ENCODE measurements at places on chromosomes 12 and 14.

- H3K4me3 ChIP-seq = no peak overlapping the region
- H3K4me1 ChIP-seq = no peaks in the 10 kb centered on the region
- no peaks in the 10 kb centered on the region for H3K36me3 ChIP-seq
- H3K27me3 ChIP-seq = no peaks in the 10 kb centered on the region
- DNase-seq = no peak
- H3K27ac ChIP-seq = no peak overlapping the region
Observed at GRCh38 chr12:118694128-118694775, 287.1 kb upstream of the SRRM4 start.

GRCh38 chr14:57871459-57872080, 5.7 kb upstream of the SLC35F4 start:
- DNase-seq = peak; percentile 54
- H3K4me3 ChIP-seq = no peak overlapping the region
- no peak overlapping the region for H3K27ac ChIP-seq
- no peaks in the 10 kb centered on the region for H3K4me1 ChIP-seq
- H3K36me3 ChIP-seq = no peaks in the 10 kb centered on the region

- no peaks in the 10 kb centered on the region for H3K27me3 ChIP-seq
- H3K27ac ChIP-seq = no peak overlapping the region
- no peak overlapping the region for H3K4me3 ChIP-seq
- peaks cover 89% of the 10 kb centered on the region for H3K36me3 ChIP-seq
- no peaks in the 10 kb centered on the region for H3K4me1 ChIP-seq
Observed at GRCh38 chr14:77730976-77731497, 23.1 kb downstream of the SLIRP start.

DNA sequence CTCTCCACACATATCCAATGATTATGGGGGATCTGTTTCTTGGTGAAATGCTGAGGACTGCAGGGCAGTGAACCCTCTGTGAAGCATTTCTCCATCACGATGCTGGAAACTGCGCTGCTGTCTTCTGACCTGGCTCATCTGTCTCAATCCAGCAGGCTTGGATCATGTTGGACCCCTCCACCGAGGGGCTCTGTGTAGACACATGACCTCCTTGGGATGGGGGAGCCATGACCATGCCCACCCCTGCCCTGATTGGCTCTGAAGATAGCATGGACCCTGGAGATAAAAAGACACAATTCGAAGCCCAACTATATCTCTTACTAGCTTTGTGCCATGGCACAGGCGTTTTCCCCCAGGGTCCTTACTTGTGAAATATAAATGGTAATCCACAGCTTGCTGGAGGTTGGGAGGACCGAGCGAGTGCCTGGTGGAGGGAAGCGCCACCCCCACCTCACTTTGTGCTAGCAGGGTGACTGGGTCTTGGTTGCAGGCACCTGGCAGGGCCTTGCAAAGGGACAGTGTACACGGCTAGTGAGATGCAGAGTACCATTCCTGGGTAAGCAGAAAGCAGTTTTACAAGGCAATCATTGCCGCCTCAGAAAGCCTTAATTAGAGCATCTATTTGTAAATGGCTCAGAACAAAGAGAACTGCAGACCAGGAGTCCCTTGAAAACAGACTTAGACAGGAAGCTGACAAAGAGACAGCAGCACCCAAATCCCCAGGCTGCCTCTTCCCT, 2.4 kb upstream of the KRT83 start:
- no peaks in the 10 kb centered on the region for H3K27me3 ChIP-seq
- no peak overlapping the region for H3K4me3 ChIP-seq
- no peak overlapping the region for H3K27ac ChIP-seq

DNA sequence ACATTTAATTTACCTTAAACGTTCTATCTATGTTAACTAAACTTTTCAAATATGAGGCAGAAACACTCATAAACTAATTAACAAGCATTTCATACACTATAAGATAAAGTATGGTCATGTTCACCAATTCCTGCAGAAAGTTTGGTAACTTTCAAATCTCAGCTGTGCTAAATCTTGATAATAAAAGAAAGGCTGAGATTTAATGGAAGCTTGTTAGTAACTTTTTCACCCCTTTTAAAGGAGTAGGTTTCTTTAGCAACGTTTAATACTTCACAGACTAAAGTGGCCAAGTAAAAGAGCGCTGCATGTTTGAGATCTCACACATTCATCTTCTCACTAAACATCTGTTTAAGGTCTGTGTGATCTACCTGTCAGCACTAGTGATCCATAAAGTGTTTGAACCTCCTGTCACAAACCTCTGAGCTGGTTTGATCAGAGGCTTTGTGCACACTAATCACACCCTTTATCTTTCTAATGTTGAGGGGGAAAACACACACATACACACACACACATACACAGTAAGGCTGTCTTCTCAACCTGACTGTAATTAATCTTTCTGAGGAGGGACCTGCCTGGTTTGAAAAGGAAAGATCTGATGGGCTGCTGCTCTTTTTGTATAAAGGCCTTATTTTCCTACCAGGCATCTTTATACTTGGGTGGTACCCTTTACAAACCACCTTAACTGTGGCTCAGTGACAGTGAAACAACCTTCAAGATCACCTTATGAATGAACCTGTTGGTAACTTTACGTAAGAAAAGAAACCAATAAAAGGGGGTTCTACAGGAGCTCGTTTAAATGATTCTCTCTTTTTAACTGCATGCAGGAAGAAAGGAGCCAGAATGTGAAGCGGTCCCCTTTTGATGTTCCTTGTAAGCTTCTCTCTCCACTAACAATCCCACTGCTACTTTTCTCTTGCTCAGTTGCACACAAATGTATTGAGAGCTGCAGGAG, 244.2 kb downstream of the SOX5 start:
- no peak overlapping the region for H3K27ac ChIP-seq
- no peaks in the 10 kb centered on the region for H3K27me3 ChIP-seq
- no peaks in the 10 kb centered on the region for H3K36me3 ChIP-seq

DNA sequence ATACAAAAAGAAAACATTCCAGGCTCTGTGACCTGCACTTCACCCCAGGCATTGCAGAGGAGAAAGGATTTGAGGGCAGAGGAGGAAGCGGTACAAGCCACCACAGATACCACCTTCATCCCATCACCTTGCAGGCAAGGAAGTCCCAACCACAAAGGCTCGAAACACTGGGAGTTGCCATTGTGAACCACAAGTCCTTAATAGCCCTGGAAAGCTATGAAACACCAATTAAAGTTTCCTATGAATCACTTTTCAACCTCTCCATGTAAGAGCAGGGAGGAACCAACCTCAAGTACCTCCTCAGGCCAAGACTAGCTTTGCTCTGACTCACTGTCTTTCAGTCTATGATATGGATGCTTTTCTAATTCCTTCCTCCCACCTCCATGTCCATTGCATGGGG, 27.0 kb downstream of the MAP3K9 start:
- no peaks in the 10 kb centered on the region for H3K27me3 ChIP-seq
- no peak overlapping the region for H3K4me3 ChIP-seq
- no peaks in the 10 kb centered on the region for H3K36me3 ChIP-seq
- DNase-seq = no peak
- H3K27ac ChIP-seq = no peak overlapping the region

GRCh38 chr12:67069451-67070306, 199.5 kb upstream of the CAND1 start:
- no peak overlapping the region for H3K27ac ChIP-seq
- peak; percentile 57 for DNase-seq
- H3K4me1 ChIP-seq = peaks cover 7% of the 10 kb centered on the region
- no peaks in the 10 kb centered on the region for H3K36me3 ChIP-seq
- peak overlapping the region; percentile 72 for H3K4me3 ChIP-seq

DNA sequence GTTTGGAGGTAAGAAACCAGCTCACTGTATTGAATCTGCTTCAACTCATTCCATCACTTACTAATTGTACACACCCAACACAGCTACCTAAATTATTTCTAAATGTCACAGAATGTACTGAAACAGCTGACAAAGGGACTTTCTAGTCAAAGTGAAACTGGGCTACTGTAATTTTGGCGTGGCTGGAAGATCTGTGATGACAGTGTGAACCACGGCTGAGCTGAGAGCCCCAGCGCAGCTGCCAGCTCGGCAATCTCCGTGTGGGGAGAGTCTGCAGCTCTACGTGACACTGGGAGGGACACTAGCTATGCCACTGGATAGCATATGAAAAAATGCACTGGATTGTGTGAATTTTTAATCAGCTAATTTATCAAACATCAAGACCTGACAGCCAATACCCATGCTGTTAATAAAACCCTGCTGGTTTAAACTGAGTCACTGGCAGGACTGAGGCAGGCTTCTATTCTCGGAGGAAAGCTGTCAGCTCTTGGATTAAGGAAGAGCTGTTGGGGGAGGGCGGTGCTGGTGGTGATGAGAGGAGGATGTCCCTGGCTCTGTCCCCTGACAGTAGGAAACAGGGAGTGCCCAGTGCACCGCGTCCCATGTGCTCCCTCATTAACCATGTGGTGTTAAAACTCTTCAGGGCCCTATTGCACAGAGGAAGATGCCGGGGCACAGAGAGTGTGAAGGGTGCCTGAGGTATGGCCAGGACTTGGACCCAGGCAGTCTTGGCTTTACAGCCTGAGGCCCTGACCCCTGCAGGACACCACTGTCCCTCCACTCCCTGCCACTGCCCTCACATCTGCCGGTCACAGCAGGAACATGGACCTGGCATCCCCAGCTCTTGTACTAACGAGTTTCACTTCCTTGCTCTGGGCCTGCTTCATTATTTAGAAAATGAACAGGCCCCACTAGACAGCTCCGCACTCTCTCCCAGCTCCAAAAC, 13.3 kb downstream of the SLC15A4 start:
- H3K4me3 ChIP-seq = no peak overlapping the region
- no peak for DNase-seq

GRCh38 chr12:93497456-93497855, 30.1 kb downstream of the MRPL42 start:
- peaks cover 15% of the 10 kb centered on the region for H3K36me3 ChIP-seq
- no peaks in the 10 kb centered on the region for H3K4me1 ChIP-seq
- H3K27ac ChIP-seq = no peak overlapping the region
- no peak overlapping the region for H3K4me3 ChIP-seq
- DNase-seq = no peak

DNA sequence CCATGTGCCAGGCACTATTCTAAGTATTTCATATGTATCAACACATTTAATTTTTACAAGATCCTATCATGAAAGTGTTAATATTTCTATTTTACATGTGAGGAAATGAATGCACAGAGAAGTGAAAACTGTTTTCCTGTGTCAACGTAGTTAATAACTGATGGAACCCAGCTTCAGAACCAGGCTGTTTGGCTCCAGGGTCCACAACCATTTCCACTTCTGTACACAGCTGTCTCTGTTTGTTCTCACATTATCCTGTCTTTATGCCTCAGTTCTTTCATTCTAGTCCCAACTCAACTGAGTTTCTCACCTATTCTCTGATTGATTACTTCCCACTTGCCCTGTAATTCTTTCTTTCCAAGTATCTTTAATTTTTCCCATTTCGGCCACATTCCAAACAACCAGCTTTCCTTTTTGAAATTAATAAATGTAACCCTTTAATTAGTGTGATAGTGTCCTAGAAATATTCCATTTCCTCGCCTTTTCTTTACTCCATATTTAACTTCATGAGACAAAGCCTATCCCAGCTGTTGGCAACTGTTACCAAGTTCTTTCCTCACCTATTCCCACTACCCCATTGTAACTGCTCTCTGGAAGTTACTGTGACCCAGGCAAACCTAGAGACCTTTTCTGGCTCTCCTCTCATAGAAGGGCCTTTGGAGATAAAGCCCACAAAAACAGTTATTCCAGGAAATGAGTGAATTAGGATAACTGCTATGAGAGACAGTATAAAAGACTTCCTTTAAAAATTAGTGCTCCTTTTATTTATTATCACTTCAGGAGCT, 218.7 kb downstream of the RASSF9 start:
- H3K36me3 ChIP-seq = no peaks in the 10 kb centered on the region
- no peak overlapping the region for H3K4me3 ChIP-seq
- H3K4me1 ChIP-seq = no peaks in the 10 kb centered on the region
- no peaks in the 10 kb centered on the region for H3K27me3 ChIP-seq

DNA sequence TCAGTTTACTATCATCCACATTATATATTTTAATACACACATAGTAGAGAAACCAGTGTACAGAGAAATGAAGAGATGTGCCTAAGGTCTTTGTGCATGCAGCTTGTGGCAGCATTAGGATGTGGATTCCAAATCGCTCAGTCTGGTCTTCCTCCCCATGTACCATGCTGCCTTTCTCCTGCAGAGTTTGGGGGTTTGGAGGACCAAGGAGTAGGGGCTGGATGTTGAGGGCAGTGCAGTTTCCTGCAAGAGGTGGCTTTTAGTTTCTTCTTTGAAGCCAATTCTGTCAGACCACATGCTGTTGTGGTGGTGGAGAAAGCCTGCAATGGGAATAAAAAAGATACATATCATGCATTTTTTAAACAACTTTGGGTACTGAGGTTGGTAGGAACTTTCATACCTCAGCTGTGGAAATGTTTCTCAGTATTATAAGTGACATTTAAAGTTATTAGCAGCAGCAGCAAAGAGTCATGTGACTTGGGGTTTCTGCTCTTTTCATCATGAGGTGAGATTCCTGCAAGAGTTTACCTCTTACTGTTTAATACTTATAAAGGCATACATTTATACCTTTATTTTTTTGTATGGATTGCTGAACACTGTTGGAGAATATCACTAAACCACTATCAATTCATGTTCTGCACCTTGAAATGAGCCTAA, 34.4 kb downstream of the TESPA1 start:
- no peak overlapping the region for H3K27ac ChIP-seq
- no peaks in the 10 kb centered on the region for H3K36me3 ChIP-seq
- DNase-seq = no peak
- H3K4me3 ChIP-seq = no peak overlapping the region
- no peaks in the 10 kb centered on the region for H3K27me3 ChIP-seq

- H3K36me3 ChIP-seq = no peaks in the 10 kb centered on the region
- H3K27ac ChIP-seq = peak within 1 kb of the TSS; percentile 67
- H3K27me3 ChIP-seq = no peaks in the 10 kb centered on the region
Observed at GRCh38 chr14:37197421-37198272, at the start of gene MIPOL1. Gene MIPOL1 (plus strand): TSS chr14:37197937. CDS start chr14:37247889, 49,952 bp downstream.

GRCh38 chr12:46874642-46875041, 48.8 kb upstream of the SLC38A4 start:
- H3K4me3 ChIP-seq = no peak overlapping the region
- H3K27ac ChIP-seq = no peak overlapping the region
- H3K4me1 ChIP-seq = no peaks in the 10 kb centered on the region

GRCh38 chr14:92956961-92957360, 34.0 kb downstream of the CHGA start:
- H3K4me3 ChIP-seq = no peak overlapping the region
- peaks cover 6% of the 10 kb centered on the region for H3K36me3 ChIP-seq
- no peaks in the 10 kb centered on the region for H3K27me3 ChIP-seq
- H3K27ac ChIP-seq = no peak overlapping the region
- no peak for DNase-seq

GRCh38 chr14:69876221-69876847, 2.9 kb upstream of the SMOC1 start:
- no peak overlapping the region for H3K4me3 ChIP-seq
- peaks cover 3% of the 10 kb centered on the region for H3K27me3 ChIP-seq
- no peaks in the 10 kb centered on the region for H3K36me3 ChIP-seq
- DNase-seq = no peak

- no peaks in the 10 kb centered on the region for H3K36me3 ChIP-seq
- no peak overlapping the region for H3K4me3 ChIP-seq
- no peaks in the 10 kb centered on the region for H3K27me3 ChIP-seq
- no peak for DNase-seq
- no peaks in the 10 kb centered on the region for H3K4me1 ChIP-seq
Observed at GRCh38 chr14:71238835-71239234, 331.6 kb downstream of the PCNX1 start.
